SK-N-SH (cell line): ENCODE measurements at places on chromosomes 11 and 22. TPM values are rescaled to one million over a fixed set of nuclear protein-coding genes. Genes with fewer than 3 reads are reported as not detected.
A peak's percentile ranks its signal among the peaks of the same experiment; 100 is the strongest.

GRCh38 chr11:67379061-67380058 is 6.0 kb upstream of the CLCF1 start:
- no peak for DNase-seq

ANKK1 gene
- 0.05 TPM in 1 of 2 replicates, not detected in the other for polyA plus RNA-seq

GRCh38 chr11:115266066-115266639 is 238.1 kb downstream of the CADM1 start:
- DNase-seq, result no peak

GAL3ST3 gene
- 1.9 and 3.2 TPM in 2 replicates for polyA plus RNA-seq

KRTAP5-1 gene
- polyA plus RNA-seq, result not detected in 2 replicates

FIBIN gene
- polyA plus RNA-seq, result 0.55 and 0.66 TPM in 2 replicates

KRTAP5-9 gene
- polyA plus RNA-seq, result not detected in 2 replicates

- no peak for DNase-seq
These were observed 131.4 kb downstream of the DCDC1 start for GRCh38 chr11:31237819-31238760.

CARS1 gene
- polyA plus RNA-seq, result 52.1 and 65.2 TPM in 2 replicates

DNA sequence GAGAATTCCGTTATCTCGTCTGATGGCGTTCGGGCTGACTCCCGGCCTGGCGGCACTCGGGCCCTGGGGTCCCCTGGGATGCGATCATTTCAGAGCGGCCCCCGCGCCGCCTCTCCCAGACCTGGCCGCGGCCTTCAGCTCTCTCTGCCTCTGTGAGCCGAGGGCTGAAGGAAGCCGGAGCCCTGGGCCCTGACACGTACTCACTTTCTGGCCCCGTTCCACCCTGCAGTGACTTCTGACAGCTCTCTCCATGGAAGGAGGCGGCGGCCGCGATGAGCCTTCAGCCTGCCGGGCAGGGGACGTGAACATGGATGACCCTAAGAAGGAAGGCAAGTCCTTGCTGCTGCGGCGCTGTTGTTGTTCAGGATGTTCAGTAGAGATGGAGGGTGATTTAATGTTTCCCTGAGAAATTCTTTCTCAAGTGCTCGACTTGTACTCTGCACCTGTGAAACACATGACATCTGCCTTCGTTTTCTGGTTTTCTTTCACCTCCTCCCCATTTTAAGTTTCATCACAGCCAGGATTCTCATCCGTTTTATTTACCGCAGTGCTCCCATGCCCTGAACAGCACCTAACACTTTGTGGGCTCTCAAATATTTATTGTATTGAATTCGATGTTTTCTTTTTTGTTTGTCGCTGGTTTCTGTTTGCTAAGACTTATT is 612 bp downstream of the GTSE1 start:
- DNase-seq, result no peak

- no peak for DNase-seq
These were observed 22.4 kb downstream of the DUSP8 start for GRCh38 chr11:1549338-1550330.

- no peak for DNase-seq
These were observed 37.2 kb downstream of the LIMK2 start for GRCh38 chr22:31248965-31249958.

- no peak for DNase-seq
These were observed 611.3 kb downstream of the TBC1D22A start for GRCh38 chr22:47373648-47374272.

MS4A6A gene
- polyA plus RNA-seq, result not detected in 2 replicates

DNA sequence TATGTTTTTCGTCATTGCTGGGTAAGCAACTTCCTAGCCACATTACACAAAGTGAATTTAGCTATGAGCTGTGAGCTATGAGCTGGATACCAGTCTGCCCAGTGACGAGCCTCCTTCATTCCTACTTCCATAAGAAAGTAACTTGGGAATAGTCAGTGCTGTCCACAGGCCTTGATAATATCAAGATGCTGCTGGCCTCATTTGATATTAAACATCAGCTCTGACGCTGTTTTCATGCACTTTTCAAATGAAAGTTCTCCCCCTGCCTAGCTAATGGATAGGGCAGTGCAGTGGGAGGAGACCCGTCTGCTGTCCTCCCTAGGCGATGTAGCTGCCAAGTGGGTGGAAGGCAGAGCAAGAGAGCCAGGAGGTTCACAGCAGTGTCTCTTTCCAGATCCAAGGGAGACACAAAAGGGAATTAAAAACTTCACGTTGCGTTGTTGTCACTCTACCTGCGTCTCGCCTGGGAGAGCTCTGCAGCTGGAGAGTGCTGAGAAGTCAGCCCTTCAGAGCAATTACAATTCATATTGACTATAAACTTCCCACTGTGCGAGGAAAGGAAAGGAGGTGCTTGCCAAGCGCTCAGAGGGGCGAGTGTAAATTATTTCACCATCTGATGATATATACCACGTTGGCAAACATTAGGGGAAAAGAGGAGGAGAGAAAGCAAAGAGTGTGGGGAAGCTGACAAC is 861.4 kb downstream of the NTM start:
- DNase-seq, result no peak

DNA sequence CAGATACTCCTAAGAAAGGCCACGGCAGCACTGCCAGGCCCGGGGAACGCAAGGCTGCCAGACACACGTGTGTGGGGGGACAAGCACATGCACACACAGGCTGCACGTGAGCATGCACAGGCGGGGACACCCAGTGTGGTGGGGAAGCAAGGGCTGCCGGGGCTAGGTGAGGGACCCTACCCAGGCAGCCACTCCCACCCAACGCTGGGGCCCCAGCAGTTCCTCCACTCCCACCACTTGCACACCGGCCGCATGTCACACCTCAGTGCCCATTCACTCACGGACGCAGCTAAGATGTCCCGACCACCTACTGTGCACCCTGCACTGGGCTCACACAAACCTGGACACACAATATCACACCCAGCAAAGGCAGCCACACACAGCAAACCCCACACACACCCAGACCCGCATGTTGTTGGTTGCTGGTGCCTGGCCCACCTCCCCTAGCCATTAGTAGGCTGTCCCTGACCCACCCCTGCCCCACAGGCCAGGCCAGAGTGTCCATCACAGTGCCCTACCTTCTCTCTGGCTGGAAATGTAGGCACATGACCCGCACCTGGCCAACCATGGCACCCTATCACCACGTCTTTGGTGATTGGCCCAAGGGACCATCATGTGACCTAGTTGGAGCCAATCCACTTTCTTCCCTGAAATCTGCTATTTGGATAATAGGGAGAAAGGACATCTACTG is 8.8 kb downstream of the SSTR3 start:
- DNase-seq, result no peak

DNA sequence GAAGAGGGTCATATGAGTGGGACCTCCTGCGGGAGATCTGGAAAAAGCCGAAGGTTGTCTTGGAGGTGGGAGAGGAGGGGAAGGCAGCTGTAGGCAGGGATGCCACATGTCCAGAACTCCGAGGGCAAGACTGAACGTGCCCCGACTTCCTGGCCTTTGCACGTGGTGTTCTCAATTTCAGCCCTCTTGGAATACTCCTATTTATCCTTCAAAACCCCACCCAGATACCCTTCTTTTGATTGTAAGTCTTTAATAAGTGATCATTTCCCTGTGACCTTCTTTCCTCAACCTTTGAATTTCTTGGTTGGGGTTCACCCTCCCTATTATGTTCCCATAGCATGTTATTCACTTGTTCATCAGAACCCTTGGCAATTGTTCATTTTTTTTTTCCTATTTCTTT is 95.3 kb upstream of the CRYBB3 start:
- DNase-seq, result no peak

- no peak for DNase-seq
These were observed 56.2 kb upstream of the SC5D start for GRCh38 chr11:121236115-121237001.

KDM4D gene
- polyA plus RNA-seq, result 1.1 and 1.2 TPM in 2 replicates

- DNase-seq, result no peak
These were observed 11.9 kb downstream of the TMEM41B start for GRCh38 chr11:9302448-9302847.

DNA sequence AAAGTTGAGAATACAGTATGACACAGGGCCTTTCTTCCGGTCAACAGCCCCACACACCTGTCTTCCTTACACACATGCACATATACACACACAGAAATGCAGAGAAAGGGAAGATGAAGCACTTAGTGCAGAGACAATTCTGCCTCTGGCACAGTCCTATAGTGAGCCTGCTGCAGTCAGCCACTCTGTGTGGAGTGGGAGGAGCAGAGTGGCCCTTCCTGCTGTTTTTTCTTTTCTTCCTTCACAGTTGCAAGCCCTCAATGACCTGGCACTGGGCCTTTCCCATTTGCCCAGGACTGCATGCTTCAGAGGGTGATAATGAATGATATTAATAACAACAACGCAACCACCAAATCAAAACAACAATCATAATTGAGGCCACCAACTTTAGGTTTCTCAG is 527.0 kb upstream of the B3GAT1 start:
- DNase-seq, result no peak

DNA sequence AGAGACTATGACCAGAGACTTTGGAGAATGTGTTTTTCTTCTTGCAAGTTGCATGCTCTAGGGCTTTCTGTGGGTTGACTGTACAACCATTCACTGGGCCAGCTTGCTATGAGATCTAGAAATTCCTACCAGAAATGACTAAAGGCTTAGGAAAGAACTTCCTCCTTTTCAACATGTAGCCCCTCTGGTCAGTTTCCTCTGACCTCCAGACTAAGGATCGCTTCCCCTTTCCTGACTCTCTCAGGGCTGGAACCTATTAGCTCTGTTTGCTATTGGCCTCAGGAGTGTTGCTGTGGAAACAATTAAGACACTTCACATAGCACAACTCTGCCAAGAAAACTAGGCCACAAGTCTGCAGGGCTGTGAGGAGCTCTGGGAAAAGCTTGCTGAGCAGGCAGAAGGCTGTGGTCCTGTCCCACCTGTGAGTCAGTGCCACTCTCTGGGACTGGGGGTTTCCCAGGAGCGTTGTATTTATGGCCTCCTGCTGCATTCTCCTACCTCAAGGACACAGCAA is 10.7 kb downstream of the CRY2 start:
- peak; percentile 60 for DNase-seq

DNA sequence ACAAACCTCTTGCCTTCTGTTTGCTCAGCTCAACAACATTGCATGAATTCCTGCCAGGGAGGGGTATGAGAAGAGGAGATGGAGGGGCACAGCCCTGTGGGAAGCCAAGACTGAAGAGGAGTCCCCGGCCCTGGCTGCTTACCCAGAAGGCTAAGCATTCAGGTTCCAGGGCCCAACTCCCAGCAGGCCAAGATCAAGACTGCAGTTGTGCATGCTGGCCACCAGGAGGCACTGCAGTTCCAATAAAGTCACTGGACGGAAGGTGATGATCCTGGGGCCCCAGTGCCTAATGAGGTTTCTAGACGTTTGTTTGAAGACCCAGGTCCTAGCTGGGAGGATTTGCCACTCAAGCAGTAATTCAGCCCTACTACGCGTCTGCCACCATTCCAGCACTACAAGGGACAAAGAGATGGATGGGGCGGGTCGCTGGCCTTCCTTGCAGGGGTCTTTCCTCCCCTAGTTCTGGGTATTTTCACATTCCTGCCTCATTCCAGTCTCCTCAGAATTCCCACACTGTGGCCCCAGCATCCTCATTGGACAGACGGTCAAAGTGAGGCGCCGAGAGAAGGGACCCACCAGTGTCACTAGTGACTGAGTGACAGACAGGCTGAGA is 23.6 kb downstream of the ALX4 start:
- peak; percentile 86 for DNase-seq

DNA sequence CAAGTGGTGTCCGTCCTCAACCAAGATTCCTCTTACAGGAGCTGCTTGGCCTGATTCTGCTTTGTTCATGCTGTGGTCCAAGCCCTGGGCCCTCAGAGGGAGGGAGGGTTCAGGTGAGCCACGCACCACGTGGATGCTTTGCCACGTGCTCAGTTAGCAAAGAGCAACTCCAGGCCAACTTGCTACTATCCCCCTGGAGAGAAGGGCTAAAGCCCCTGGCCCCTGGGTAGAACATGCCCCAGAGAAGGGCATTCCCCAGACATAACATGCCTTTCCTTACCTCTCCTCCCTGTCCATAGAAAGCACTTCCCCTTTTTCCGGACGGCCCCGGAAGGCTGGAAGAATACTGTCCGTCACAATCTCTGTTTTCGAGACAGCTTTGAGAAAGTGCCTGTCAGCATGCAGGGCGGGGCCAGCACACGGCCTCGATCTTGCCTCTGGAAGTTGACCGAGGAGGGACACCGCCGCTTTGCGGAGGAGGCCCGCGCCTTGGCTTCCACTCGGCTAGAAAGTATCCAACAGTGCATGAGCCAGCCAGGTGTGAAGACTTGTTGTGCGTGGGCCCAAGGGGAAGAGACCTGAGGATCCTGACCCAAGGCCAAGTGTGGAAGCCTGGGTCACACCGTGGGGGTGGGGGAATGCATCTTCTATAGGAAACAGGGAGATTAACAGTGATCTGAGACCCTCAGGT is 8.8 kb downstream of the FOXR1 start:
- no peak for DNase-seq

GRCh38 chr11:113615773-113616172 is 90.3 kb downstream of the TMPRSS5 start:
- no peak for DNase-seq

- no peak for DNase-seq
These were observed 6.5 kb upstream of the NUP160 start for GRCh38 chr11:47854667-47855066.

DNA sequence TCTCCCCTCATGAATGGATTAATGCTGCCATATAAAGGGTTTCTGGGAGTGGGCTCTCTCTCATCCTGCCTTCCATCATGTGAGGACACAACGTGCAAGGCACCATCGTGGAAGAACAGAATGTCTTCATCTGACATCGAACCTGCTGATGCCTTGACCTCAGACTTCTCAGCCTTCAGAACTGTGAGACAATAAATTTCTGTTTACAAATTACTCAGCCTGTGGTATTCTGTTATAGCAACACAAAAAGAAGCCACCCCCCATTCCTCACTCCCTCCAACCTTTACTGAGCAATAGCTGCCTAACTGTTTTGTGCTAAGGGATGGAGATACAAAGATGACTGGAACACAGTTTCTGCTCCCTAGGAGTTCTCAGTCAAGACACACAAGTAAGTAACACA is 106.1 kb upstream of the PLET1 start:
- no peak for DNase-seq

ATM gene
- 14.1 and 20.4 TPM in 2 replicates for polyA plus RNA-seq

RAB36 gene
- polyA plus RNA-seq, result 6.6 and 6.8 TPM in 2 replicates

- DNase-seq, result no peak
These were observed 466.3 kb downstream of the GUCY1A2 start for GRCh38 chr11:106551744-106552673.

CLDN5 gene
- polyA plus RNA-seq, result not detected in 2 replicates
